ENCODE measurements at places on chromosomes 2 and 18. TPM values are rescaled to one million over a fixed set of nuclear protein-coding genes. Genes with fewer than 3 reads are reported as not detected.

The SCYGR4 gene
- total RNA-seq = not detected

The COL6A3 gene
- total RNA-seq = 0.07 TPM

The RNF25 gene
- 34.6 TPM for total RNA-seq

The CABYR gene
- total RNA-seq = 14.0 TPM

The TMEM169 gene
- 166 TPM for total RNA-seq

The NAT8 gene
- total RNA-seq = not detected

The KCNG2 gene
- 1.6 TPM for total RNA-seq

The FIGN gene
- total RNA-seq = 12.4 TPM

The CNNM3 gene
- total RNA-seq = 22.3 TPM

The OSR1 gene
- total RNA-seq = 0.42 TPM

The SKA1 gene
- 2.0 TPM for total RNA-seq

The GNLY gene
- total RNA-seq = not detected

DNA sequence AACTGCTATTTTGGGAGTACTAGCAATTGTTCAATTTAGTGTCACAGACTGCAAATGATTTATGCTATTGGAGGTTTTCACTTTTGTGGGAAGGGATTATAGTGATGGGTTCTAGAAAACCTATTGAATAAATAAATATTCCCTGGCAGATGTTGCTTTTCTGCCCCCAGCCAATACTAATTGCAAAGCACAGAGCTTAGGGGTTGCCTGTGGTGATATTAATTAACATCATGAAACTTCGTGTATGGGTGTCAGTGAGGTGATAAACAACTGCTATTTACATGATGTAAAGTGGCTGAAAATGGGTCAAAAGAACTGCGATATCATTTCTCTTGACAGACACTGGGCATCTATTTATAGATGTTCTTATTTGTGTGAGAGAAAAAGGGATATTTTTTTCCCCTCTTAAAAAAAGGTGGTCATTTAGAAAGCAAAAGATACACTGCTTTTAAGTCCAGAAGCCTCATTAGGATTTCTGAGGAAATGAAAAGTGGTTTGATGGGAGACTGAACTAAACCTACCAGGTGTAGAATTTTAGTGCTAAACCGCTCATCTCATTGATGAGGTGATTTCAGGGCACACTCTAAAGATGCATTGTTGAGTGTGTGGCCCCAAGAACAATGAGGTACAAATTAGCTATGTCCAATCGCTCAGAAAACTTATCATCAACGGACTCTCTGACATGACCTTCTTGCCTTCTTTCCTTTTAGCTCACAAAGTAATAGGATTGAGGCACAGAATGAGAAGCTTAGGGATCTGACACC lies 116.7 kb upstream of the CHST9 start:
- no peak overlapping the region for H3K27ac ChIP-seq
- DNase-seq = no peak
- no peaks in the 10 kb centered on the region for H3K4me1 ChIP-seq

GRCh38 chr2:229731916-229732315 lies 17.6 kb upstream of the DNER start:
- peaks cover 2% of the 10 kb centered on the region for H3K27me3 ChIP-seq
- no peak for DNase-seq
- peaks cover 20% of the 10 kb centered on the region for H3K4me1 ChIP-seq
- peaks cover 2% of the 10 kb centered on the region for H3K36me3 ChIP-seq

DNA sequence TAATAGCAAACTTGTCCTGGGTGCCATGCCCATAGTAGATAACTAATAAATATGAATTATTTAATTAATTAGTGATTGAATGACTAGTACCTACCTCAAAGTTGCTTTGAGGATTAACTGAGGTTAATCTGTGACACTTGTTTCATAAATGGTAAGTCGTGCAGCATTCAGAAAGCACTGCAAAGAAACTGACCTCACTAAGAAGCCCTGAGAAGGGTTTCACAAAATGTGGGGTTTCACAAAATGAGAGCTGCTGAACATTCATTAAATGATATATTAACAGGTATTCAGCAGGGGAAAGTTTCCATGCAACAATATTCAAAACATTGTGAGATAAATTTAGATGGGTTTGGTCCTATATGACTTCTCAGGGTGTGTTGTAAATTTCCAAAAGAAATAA lies 236.2 kb downstream of the OSR1 start:
- H3K27ac ChIP-seq = no peak overlapping the region
- no peaks in the 10 kb centered on the region for H3K36me3 ChIP-seq
- H3K27me3 ChIP-seq = no peaks in the 10 kb centered on the region
- DNase-seq = no peak

DNA sequence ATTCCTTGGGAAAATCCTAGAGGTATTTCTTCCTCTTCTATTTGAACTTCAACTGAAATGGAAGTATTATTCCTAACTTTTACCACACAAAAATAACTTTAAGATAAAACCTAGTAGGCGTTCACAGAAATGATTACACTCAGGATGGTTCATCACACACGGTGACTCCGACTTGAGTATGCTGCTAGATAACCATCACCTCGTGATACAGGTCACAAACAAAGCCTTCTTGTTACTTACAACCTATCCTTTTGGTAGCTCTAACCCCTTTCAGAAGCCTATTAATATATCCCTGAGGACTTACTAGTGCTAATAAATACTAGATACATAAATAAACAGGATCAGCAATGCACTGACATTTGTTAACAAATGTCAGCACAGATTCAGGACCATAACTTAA lies 101.0 kb upstream of the DNER start:
- DNase-seq = no peak
- no peaks in the 10 kb centered on the region for H3K4me1 ChIP-seq
- H3K36me3 ChIP-seq = peaks cover 5% of the 10 kb centered on the region
- no peak overlapping the region for H3K4me3 ChIP-seq

DNA sequence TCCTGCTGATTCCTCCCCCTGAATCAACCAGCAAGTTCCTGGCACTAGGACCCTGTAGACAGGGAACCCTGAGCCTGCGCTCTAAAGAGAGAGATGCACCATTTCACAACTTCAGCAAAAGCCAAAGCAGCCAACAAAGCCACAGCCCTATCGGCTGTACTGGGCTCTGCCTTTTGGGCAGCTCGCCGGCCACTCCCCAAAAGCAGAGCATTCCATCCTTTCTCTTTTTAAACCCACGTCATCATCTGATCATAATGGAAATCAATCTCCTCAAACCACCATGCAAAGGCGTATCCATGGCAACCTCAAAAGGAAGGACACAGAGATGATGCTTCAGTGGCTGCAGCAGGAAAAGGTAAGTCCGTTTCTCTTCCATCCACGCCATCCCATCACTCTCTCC lies 5.3 kb upstream of the DCTN1 start:
- H3K4me1 ChIP-seq = peaks cover 18% of the 10 kb centered on the region
- H3K27me3 ChIP-seq = peaks cover 2% of the 10 kb centered on the region
- H3K27ac ChIP-seq = no peak overlapping the region
- H3K36me3 ChIP-seq = no peaks in the 10 kb centered on the region
- no peak for DNase-seq

GRCh38 chr2:218745559-218746469 lies 35.2 kb downstream of the TTLL4 start:
- no peaks in the 10 kb centered on the region for H3K36me3 ChIP-seq
- no peak for DNase-seq
- no peak overlapping the region for H3K4me3 ChIP-seq

- no peak overlapping the region for H3K4me3 ChIP-seq
- no peaks in the 10 kb centered on the region for H3K36me3 ChIP-seq
- DNase-seq = no peak
- H3K4me1 ChIP-seq = no peaks in the 10 kb centered on the region
- peaks cover 1% of the 10 kb centered on the region for H3K27me3 ChIP-seq
- H3K27ac ChIP-seq = no peak overlapping the region
These were observed 88.4 kb downstream of the ARHGAP15 start for GRCh38 chr2:143217512-143218115.

DNA sequence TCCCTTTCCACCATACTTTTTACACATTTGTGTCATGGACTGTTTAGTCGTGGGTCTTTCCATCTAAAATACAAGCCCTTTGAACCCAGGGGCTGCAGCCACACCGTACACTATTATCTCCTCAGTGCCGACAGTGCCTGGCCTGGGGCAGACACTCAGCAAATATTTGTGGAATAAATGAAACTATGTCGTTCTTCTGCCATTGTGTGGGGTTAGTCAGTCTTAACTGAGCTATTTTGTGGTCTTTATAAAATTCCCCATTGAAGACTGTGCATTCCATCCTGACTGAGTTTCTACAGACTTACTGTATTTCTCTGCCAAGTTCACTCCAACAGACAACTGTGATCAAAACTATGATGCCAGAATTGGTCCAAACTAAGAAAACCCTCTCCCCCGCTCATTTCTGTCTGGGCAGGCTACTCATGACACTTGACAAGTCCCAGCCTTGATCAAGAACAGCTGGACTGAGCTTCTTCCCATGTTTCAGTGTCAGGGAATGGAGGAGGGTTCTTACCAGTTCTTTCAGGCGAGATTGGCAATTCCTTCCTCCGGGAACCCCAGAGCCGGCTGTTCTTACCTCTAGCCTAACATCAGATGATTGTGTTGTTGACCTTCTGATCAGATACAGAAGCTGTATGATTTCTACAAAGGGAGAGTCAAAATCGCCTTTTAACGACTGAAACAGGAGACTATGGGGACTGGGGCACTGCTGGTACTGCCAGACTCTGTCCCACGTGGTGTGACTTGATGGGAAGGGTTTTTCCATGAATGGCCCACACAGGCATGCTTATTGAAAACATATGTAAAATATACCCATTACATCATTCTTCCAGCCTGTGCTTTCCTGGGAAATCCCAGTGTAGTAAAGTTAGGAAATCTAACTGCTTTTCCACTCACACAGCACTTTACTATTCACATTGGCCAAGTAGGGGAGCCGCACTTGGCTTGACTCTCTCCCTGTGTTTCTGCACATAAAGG lies 77.4 kb upstream of the NPAS2 start:
- H3K27me3 ChIP-seq = peaks cover 4% of the 10 kb centered on the region
- no peaks in the 10 kb centered on the region for H3K36me3 ChIP-seq
- no peak for DNase-seq

- H3K27ac ChIP-seq = no peak overlapping the region
- H3K36me3 ChIP-seq = no peaks in the 10 kb centered on the region
- peaks cover 3% of the 10 kb centered on the region for H3K27me3 ChIP-seq
- no peak overlapping the region for H3K4me3 ChIP-seq
- H3K4me1 ChIP-seq = no peaks in the 10 kb centered on the region
- DNase-seq = no peak
These were observed 101.1 kb upstream of the GLI2 start for GRCh38 chr2:120634533-120634932.

GRCh38 chr2:38653715-38654527 lies 12.0 kb upstream of the GALM start:
- H3K4me3 ChIP-seq = no peak overlapping the region
- no peaks in the 10 kb centered on the region for H3K27me3 ChIP-seq
- H3K4me1 ChIP-seq = peaks cover 8% of the 10 kb centered on the region
- no peak for DNase-seq

DNA sequence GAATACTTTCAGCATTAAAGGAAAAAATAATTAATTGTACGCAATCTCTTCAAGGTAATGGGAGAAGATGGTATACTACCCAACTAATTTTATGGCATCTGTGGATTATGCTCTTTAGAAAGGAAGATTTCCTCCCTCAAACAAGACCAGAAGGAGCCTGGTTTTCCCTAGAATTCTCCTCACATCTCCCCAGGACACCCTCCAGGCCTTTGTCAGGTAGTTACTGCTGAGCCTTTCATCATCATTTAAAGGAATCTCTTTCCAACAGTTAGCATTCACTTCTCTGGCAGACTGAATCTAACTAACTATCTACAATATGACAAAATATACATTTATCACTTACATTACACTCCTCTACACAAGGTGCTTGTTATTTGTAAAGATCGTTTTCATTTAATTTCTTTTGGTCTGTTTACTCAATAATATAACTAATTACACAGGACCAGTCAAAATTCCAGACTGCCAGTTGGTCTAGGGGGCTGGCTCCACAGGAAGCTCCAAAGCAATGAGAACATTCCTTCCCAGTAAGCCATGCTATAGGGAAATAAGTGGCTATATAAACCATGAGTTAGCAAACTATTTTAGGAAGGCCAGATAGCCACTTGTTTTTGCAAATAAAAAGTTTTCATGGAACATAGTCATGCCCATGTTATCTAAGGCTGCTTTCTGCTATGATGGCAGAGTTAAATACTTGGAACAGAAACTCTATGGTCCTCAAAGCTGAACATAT lies 19.1 kb downstream of the ZNF24 start:
- no peaks in the 10 kb centered on the region for H3K4me1 ChIP-seq
- no peaks in the 10 kb centered on the region for H3K36me3 ChIP-seq
- no peaks in the 10 kb centered on the region for H3K27me3 ChIP-seq
- no peak overlapping the region for H3K27ac ChIP-seq
- H3K4me3 ChIP-seq = no peak overlapping the region

- no peak for DNase-seq
- H3K27me3 ChIP-seq = peaks cover 4% of the 10 kb centered on the region
- H3K36me3 ChIP-seq = peaks cover 11% of the 10 kb centered on the region
- no peak overlapping the region for H3K4me3 ChIP-seq
These were observed 41.0 kb downstream of the FHOD3 start for GRCh38 chr18:36338403-36338933.

DNA sequence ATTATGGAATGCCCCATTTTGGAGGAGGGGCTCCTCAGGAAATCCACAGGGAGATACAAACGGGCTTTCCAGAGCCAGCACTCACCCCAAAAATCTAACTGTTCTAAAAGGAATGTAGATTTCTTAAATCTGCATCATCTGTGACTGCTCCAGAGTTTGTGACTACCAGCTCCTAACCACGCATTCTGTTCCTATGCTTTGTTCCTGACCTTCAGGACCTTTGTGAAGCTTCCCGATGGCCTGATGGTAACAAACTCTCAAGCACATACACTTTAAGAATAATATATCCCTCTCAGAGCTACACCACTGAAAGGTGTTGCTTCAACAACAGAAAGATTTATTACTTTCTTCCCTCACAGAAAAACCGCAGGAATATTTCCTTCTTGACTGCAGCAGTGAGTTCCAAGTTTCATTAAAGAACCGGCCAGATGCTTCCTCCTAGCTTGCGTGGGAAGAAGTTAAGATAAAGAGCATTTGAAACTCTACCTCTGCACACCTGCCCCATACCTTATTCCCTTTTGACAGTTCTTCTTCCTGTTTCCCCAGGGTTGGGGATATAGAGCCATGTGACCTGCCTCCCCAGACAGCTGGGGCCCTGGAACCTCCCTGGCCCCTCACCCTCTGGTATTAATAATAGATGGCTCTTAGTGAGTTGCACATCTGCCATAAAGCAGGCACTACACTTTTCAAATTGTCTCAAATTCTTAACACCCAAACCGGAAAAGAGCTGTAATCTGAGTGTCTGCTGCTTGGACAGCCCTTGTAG lies 40.2 kb upstream of the EML4 start:
- H3K27ac ChIP-seq = no peak overlapping the region
- H3K27me3 ChIP-seq = no peaks in the 10 kb centered on the region
- no peaks in the 10 kb centered on the region for H3K36me3 ChIP-seq
- no peak overlapping the region for H3K4me3 ChIP-seq
- no peak for DNase-seq
- peaks cover 26% of the 10 kb centered on the region for H3K4me1 ChIP-seq

Measured in glutamatergic neuron (in vitro differentiated cells).